Subcutaneous adipose tissue (tissue), 4 donors: ENCODE measurements at places on chromosomes 3 and 15. TPM values are rescaled to one million over a fixed set of nuclear protein-coding genes. Genes with fewer than 3 reads are reported as not detected.

Gene IL5RA
- total RNA-seq: 0.19 TPM

Gene WDR93
- 1.8 TPM for total RNA-seq

Gene SPG21
- 95.1 TPM for total RNA-seq

Gene PLSCR5
- total RNA-seq: not detected

Gene ILDR1
- total RNA-seq: 0.17 TPM

Gene ACSBG1
- total RNA-seq: not detected

Gene TRH
- total RNA-seq: not detected

Gene HDC
- 8.8 TPM for total RNA-seq

Gene ZNF501
- total RNA-seq: 4.7 TPM

Gene RFTN1
- 91.6 TPM for total RNA-seq

Gene GOLGA6L7
- total RNA-seq: not detected

Gene SYNPR
- total RNA-seq: not detected

Gene PLSCR2
- not detected for total RNA-seq

Gene CLASP2
- 65.4 TPM for total RNA-seq

Gene SIDT1
- total RNA-seq: 3.8 TPM

Gene CCDC80
- 50.3 TPM for total RNA-seq

Gene SLC30A4
- total RNA-seq: 9.3 TPM

Gene ZNF35
- 11.0 TPM for total RNA-seq

Gene COL8A1
- total RNA-seq: 10.7 TPM

Gene BFSP2
- not detected for total RNA-seq

Gene GOLGA8T
- total RNA-seq: not detected

Gene LTF
- 10.6 TPM for total RNA-seq

Gene ZNF860
- total RNA-seq: 0.33 TPM

Gene FMN1
- total RNA-seq: 51.1 TPM

Gene DNASE1L3
- total RNA-seq: 2.0 TPM

Gene MRAS
- total RNA-seq: 121 TPM

Gene FANCD2
- 3.7 TPM for total RNA-seq

Gene KPNA1
- total RNA-seq: 45.1 TPM

Gene PCSK6
- total RNA-seq: 4.4 TPM

Gene MAGI1
- total RNA-seq: 15.3 TPM

Gene CCR2
- 1.8 TPM for total RNA-seq

Gene SLC7A14
- total RNA-seq: not detected

Gene PTX3
- 26.0 TPM for total RNA-seq

Gene CKMT1B
- total RNA-seq: not detected

Gene MASP1
- total RNA-seq: 1.5 TPM

Gene EFCC1
- total RNA-seq: 0.34 TPM

Gene ASB14
- not detected for total RNA-seq

Gene DBR1
- total RNA-seq: 15.8 TPM

Gene TMOD2
- 11.4 TPM for total RNA-seq

Gene SRGAP3
- 14.1 TPM for total RNA-seq

Gene ALDH1A3
- 9.6 TPM for total RNA-seq

Gene ZNF80
- not detected for total RNA-seq

Gene CPNE4
- not detected for total RNA-seq

Gene CRTC3
- 34.4 TPM for total RNA-seq

Gene ABI3BP
- total RNA-seq: 130 TPM

Gene MED12L
- under 0.01 TPM for total RNA-seq

Gene LAMB2
- total RNA-seq: 611 TPM

Gene CALML4
- total RNA-seq: 5.5 TPM

Gene CLDN1
- total RNA-seq: 0.34 TPM

Gene CCR9
- not detected for total RNA-seq

Gene PPP2R3A
- 12.6 TPM for total RNA-seq
